Skin of body (tissue), 3 donors: ENCODE measurements at places on chromosomes 3 and 15. TPM values are rescaled to one million over a fixed set of nuclear protein-coding genes. Genes with fewer than 3 reads are reported as not detected.

DNA sequence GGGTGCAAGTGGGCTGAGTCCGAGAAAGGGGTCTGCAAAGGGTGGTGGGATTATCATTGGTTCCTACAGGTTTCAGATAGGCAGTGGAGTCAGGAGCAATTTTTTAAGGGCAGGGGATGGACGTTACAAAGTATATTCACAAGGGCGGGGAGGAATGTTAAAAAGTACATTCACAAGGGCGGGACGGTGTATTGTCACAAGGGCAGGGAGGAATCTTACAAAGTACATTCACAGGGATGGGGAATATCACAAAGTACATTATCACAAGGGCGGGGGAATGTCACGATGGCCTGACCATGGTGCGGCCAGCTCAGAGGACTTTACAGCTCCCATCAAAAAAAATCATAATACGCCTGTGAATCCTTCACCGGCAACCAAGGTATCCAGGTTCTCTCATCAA lies 20.6 kb upstream of the TEX55 start:
- DNase-seq, result no peak

DNA sequence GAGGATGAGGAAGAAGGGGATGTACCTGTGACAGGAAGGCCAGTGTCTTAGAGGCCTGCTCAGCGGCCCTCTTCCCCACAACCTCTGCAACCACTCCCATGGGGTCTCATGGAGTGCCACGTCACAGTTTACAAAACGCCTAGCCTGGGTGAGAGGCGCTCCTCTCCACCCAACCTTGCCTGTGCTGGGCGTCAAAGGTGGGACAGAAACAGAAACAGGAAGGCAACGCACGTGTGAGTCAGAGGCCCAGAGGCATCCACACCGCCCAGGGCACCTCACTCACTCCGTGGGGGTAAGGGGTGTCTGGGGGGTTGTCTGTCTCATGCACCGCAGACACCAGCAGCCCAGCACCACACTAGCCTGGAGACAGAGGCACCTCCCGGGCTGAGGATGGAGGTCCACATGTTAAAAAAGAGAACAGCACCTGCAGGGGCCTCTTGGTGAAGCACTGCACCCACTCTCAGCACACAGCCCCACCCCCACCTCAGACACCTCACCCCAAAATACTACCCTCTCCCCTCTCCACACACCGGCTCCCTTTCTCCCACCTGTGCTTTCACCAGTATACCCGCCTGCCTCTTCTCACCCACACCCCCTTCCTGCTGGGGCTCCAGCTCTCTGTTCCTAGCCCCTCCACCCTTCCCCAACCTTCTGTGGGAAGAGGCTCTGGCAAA lies 4.7 kb upstream of the CALML4 start:
- DNase-seq, result no peak

DNA sequence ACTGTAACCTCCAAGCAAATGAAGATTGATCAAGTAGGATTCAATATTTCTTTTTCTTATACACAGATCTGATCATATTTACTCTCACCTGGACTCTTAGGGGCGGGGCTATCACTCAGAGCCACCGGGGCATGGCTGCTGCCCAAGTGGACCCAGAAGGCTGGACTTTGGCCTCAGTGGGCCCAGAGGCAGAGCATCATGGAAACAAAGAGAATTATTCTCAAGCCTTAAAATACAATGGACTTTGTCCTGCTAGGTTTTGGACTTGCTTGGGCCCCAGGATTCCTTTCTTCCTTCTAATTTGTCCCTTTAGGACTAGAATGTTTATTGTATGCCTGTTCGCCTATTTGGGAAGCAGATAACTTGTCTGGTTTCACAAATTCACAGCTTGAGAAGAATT lies 85.1 kb downstream of the SUCLG2 start:
- DNase-seq, result no peak

GRCh38 chr3:16423947-16424673 lies 89.4 kb downstream of the RFTN1 start:
- DNase-seq, result no peak

GRCh38 chr3:185756477-185756876 lies 68.4 kb downstream of the IGF2BP2 start:
- DNase-seq, result no peak

DNA sequence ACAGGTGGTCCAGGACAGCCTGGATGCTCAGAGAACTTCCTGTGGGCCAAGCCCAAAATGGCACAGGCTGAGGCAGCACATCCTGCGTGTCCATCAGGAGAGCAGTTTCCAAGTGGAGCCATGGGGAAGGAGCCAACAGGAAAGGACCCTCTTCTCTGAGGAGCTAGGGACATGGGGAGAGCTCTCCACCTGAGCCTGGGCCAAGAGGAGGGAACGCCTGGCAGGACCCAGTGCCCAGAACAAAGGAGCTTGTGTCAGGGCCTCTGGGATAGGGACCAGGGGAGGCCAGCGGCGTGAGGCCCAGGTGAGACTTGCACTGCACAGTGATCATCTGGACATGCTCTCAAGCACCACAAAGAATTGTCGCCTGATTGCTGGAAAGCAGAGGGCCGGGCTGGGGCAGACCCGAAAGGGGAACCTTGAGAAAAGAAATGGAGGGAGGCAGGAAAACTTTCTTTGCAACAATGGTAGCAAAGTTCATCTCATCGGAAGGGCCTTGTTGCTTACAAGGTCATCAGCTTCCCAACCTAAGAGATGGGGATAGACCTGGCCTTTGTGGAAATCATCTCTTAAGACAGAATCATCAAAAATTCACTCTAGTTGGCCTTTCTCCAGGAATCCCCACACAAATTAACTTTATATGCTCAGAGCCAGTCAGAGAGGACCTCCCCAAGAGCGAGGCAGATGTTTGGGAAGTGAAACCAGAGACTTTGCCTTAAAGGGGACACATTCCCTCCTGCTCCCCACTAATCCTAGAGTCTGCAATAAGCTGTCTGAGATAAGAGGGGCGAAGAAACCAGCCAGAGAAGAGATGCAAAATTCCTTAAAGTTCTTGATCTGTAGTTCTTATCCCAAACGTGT lies 47.7 kb upstream of the HES1 start:
- no peak for DNase-seq

DNA sequence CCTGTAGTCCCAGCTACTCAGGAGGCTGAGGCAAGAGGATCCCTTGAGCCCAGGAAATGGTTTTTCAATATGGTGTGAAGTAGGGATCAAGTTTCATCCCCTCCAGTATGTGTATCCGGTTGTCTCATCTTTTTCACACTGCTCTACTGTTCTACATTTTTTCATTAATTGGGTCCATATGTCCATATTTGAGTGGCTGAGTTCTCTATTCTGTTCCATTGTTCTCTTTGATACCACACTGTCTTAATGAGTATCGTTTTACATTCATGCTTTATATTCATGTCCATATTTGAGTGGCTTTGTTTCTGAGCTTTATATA lies 81.6 kb upstream of the LRRFIP2 start:
- DNase-seq, result peak; percentile 36

DNA sequence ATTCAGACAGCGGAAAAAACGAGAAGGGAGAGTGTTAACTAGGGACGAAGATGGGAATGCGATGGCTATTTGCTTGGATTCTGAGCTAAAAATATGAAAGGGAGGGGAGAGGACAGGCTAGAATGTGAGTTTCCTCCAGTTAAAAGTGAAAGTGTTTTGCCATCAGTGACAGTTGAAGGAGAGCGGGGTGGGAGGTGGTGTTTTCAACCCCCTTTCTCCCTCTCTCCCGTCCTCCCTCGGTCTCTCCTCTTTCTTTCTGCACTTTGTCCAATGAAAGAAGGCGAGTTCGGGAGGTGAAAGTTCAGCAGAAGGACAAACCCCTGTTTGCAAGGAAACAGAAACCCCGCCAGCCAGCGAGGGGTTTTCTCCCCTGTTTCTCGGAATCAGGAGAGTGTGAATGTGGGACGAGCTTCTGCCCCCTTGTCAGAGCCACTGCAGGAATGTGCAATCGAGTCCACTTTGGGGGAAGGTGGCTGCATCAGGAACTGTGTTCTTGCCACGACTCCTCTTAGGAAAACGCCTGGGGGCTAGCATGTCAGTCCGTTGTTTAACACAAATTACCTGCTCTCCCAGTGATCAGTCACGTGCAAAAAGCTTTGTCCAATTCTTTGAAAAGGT lies 975 bp upstream of the FOXP1 start:
- DNase-seq, result peak; percentile 50

ZNF660 gene
- 4.1 TPM for total RNA-seq

DNA sequence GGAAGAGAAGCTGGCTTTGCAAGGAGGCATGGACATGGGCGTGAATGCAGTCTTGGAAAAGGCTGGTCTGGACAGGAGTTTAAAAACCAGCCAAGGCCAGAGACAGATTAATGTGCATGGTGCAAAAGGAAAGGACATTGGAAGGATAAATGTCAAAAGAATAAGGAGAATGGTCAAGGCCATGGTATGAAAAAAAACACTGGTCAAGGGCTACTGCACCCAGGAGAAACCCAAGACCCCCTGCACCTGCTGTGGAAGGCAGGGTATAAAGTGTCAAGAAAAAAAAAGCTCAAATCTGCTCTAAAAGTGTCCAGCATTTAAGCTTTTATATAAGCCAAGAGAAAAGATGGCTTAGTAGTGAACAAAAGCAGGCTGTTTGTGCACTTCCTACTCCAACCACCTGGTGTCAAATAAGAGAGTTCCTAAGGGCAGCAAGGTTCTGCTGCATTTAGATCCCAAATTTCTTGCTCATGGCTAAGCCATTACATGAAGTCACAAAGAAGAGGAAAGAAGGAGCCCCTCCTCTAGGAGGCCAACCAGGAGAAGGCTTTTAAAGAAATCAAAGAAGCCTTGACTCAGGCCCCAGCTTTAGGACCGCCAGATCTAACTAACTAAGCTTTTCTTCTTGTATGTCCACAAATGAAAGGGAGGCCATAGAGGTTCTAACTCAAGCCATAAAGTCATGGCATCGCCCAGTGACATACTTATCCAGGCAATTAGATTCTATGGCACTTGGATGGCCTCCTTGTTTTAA lies 16.9 kb downstream of the CCR4 start:
- DNase-seq, result no peak

- DNase-seq, result no peak
These were observed 677.1 kb upstream of the NR2F2 start for GRCh38 chr15:95653361-95653805.
